ENCODE measurements at places on chromosomes 1 and 21. TPM values are rescaled to one million over a fixed set of nuclear protein-coding genes. Genes with fewer than 3 reads are reported as not detected.

Gene SYF2
- 51.6 TPM for total RNA-seq

GRCh38 chr1:31181515-31182343 is 58.0 kb downstream of the NKAIN1 start:
- H3K4me3 ChIP-seq = no peak overlapping the region
- H3K27ac ChIP-seq = no peak overlapping the region
- H3K36me3 ChIP-seq = no peaks in the 10 kb centered on the region
- H3K4me1 ChIP-seq = peaks cover 17% of the 10 kb centered on the region
- peaks cover 72% of the 10 kb centered on the region for H3K27me3 ChIP-seq

GRCh38 chr1:99548943-99549605 is 96.8 kb upstream of the PALMD start:
- H3K27ac ChIP-seq = no peak overlapping the region
- no peak overlapping the region for H3K4me3 ChIP-seq
- H3K27me3 ChIP-seq = no peaks in the 10 kb centered on the region
- no peaks in the 10 kb centered on the region for H3K4me1 ChIP-seq

DNA sequence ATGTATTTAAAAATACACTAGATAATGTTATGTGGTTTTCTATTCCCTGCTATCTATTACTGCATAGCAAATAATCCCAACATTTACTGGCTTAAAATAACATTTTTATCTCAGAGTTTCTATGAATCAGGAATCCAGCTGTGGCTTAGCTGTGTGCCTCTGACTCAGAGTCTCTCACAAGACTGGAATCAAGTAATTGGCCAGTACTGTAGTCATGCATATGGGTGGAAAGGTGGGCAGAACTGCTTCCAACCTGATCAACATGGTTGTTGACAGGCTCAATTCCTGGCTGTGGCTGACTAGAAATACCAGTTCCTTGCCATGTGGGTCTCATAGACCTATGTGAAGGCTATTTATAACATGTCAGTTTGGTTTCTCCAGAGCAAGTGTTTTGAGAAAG is 131.8 kb downstream of the PDE4B start:
- DNase-seq = no peak
- no peaks in the 10 kb centered on the region for H3K4me1 ChIP-seq

GRCh38 chr1:36207339-36207738 is 16.9 kb upstream of the THRAP3 start:
- no peaks in the 10 kb centered on the region for H3K36me3 ChIP-seq
- no peak for DNase-seq
- no peaks in the 10 kb centered on the region for H3K27me3 ChIP-seq
- H3K4me3 ChIP-seq = no peak overlapping the region

DNA sequence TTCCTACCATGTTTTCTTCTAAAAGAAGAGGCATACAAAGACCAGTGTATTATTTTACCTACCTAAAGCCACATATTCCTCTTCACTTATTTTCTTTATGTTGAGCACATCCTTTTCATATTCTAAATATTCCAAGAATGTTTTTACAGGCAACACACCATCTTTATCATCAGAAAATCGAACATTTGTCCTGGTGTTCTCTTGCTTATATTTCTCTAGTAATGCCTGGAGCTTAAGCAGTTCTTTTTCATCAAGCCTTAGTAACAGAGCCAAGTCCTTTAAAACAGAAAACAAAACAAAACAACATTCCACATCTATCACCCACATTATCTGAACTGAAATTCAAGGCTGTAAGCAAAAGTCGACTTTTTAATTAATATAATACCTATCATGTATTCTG is 88.7 kb downstream of the IARS2 start:
- H3K27me3 ChIP-seq = no peaks in the 10 kb centered on the region
- no peak for DNase-seq
- H3K4me1 ChIP-seq = no peaks in the 10 kb centered on the region
- H3K36me3 ChIP-seq = peaks cover 95% of the 10 kb centered on the region
- H3K4me3 ChIP-seq = no peak overlapping the region
- H3K27ac ChIP-seq = no peak overlapping the region

All from spleen (tissue), 13 donors.